T1000 (cell line): ENCODE measurements at places on chromosomes 2 and 18.

DNA sequence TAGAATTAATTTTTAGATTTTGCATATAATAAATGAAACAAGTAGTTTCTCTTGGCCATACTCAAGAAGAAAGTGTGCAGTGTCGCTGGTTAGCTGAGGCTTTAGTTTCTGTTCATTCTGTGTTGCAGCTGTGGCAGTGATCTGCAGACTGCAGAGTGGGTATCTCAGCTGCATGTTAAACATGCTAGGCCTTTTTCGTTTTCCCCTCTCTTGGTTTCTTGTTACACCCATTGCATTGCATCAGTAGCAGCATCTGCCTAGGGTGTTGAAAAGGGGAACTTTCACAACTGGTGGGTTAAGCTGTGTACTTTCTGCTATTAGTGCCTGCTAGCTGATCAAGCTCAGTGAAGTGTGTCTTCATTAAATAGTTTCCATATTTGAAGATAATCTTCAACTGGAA, 51.3 kb downstream of the ACSL3 start:
- DNase-seq, result no peak

GRCh38 chr2:2940702-2941101, 436.9 kb downstream of the EIPR1 start:
- DNase-seq, result no peak

DNA sequence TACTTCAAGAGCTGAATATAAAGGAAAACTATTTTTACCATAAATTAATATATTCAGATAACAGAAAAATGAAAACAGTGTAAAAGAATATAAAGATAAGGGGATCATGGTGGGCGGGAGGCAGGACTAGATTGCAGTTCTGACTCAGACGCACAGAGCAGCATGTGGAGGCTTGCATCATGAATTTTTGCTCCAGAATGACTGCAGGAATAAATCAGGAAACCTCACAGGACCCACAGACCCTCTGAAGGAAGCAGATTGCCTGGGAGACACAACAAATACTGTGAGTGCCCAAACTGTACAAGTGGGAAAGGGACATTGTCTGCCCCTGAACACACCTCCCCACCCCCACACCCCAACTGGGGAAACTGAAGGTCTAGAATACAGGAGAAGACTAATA, 19.2 kb upstream of the SIGLEC15 start:
- DNase-seq, result no peak

GRCh38 chr2:231780123-231780908, 766 bp downstream of the PDE6D start:
- DNase-seq, result no peak

DNA sequence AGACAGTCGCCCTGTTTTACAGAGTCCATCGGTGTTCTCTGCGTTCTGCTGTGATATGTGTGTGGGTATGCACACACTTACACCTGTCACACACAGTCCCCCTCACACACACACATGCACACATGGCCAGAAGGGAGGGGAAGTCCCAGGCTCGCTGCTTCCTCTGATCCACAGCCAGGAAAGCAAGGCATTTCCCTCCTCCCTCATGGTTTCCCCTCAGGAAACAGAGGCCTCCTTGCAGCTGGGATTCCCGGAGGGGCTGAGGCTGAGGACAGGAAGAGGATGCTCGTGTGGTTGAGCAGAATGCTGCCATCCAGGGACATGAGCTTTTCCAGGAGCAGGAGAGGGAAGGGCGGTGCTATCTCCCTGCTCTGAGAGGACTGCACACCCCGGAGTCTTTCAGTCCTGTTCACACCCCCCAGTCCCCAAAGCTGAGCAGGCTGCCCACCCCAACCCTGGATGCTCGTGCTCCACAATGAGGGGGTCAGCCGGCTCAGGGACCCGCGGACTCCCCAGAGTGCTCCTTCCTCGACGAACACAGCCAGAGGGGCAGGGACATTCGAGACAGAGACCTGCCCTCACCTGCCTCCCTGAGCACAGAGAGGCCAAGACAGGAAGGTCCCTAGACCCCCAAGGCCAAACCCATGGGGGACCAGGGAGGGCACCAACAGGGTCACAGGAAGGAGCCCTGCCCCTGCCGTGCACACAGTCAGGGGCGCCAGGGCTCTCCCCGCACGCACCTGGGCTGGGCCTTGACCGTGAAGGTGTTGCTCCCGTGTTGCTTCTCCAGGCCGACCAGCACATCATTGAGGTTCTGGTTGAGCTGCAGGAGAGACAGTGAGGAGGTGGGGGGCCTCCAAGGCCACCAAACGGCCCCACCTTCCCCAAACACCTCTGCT, 45.3 kb downstream of the BIN1 start:
- no peak for DNase-seq

DNA sequence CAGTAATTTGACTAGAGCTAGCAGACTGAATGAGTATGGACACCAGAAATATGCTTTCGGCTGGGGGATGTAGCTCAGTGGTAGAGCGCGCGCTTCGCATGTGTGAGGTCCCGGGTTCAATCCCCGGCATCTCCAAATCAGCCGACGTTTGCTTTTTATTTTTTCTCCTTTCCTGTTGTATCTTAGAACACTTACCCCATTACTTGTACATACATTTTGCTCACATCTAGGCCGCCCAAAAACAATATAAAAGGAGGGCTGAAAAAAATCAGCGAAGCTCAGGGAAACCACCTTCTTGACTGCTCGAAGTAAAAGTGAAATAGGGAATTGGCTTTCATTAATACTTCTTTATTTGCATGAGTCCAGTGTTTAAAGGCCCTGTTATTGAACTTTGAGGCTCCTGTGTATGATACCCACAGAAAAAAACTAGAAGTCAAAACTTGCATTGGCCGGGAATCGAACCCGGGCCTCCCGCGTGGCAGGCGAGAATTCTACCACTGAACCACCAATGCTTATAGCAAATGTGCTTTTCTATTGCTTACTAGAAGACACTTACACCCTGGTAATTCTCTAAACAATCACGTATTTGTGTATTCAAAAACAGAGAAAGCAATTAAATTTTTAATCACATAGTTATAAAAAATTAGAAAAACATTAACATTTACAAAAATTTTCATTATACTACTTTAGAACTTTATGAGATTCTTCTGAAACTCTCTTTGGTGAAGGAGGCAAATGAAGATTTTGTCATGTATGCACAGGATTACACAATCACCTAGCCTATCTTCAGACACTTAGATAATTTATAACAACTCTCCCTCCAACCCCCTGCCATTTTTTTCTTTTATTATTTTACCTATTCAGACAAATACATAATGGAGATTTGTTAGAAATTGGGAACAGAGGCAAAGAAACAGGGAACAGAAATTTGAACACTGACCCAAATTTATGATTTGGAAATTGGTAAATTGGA, 35.2 kb upstream of the GPD2 start:
- DNase-seq, result peak; percentile 89

GRCh38 chr18:66160007-66160406, 409.2 kb downstream of the CDH7 start:
- no peak for DNase-seq

GRCh38 chr18:48408727-48409590, at the start of gene ZBTB7C:
TSS of gene ZBTB7C (minus strand) at chr18:48409383.
- no peak for DNase-seq

GRCh38 chr2:98149333-98149697, 62.3 kb downstream of the VWA3B start:
- peak; percentile 29 for DNase-seq

DNA sequence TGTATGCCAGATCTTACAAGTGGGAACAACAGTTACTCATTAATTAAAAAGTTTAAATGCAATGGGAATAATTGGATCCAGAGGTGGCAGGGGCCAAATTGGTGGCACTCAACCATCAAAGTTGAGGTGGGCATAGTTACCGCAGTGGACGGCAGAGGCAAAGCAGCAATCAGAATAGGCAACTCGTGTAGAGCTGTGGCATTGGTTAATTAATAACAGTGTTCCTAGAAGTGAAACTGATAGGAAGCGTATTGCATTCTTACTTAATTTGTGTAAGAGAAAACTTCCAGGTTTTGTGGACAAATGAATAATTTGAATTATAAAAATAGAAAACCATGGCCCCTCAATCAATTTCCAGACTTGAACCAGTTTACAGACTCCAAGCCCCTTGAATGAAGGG, 1068.2 kb upstream of the ACVR2A start:
- DNase-seq, result no peak

DNA sequence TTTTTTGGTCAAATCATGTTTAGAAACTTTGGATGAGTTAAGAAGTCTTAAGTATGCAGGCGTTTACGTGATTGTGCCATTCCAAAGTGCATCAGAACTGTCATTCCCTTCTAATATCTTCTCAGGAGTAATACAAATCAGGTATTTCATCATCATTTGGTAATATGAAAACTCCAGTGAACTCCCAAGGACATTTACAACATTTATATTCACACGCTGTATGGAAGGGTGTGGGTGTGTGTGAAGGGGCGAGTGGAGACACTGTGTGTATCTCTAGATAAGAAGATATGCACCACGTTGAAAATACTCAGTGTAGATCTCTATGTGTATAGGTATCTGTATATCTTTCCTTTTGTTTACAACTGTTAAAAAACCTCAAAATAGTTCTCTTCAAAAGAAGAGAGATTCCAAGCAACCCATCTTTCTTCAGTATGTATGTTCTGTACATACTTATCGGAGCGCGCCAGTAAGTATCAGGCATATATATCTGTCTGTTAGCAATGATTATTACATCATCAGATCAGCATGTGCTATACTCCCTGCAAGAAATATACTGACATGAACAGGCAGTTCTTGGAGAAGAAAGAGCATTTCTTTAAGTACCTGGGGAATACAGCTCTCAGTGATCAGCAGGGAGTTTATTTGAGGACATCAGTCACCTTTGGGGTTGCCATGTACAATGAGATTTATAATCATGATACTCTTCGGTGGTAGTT, 29.3 kb downstream of the COX7A2L start:
- no peak for DNase-seq

DNA sequence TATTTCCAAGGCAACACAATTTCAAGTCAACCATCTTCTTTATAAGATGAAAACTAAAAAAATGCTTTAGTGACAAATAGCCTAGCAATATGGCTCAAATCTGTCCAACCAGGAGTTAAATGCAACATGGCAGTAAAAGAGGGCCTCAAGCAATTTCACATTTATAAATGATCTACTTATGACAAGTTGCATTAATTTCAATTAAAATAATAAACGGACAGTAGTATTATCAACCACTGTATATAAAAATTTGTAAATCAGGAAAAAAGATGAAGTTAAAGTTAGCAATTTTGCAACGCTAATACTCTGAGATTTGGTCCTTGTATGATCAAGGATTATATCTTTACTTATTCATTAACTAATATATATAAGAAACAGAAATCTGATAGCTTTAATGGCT, 19.3 kb downstream of the CCDC88A start:
- DNase-seq, result no peak

- no peak for DNase-seq
These were observed 100.1 kb downstream of the HRH4 start for GRCh38 chr18:24560511-24560981.

- DNase-seq, result no peak
These were observed 23.6 kb upstream of the SERPINE2 start for GRCh38 chr2:224062481-224063297.

DNA sequence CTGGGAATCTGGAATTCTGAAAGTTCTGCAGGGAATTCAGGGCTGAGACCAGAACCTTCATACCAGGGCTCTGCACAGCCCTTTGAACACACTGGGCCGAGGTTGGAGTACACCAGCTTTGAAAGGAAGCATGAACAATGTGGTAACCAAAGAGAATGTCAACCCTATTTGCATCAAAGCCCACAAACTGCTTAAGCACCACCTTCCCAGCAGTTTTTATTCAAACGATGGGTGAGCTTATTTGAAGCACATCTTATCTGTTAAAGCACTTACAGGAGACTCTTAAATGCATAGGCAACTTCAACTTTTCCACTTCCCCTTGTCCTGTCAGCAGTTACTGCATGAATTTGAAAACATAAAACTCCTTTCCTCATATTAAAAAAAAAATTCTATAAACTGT, 96.6 kb downstream of the TXNL1 start:
- no peak for DNase-seq

DNA sequence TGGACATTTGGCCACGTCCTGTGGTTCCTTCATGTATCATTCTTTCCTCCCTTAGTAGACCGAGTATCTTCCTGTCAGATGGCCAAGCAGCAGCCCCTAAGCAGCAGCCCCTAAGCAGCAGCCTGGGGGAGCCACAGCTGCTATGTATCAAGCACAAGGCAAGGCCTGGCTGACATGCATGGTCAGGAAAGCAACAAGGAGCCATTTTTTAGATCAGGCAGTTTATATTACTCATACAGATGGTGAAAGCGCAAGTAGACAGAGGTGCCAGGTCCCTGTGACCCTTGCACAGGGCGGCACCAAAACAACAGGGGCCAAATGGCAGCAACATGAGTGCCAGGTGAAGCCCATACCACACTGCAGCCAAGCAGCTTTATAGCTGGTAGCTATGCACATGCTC, 22.1 kb downstream of the CHCHD5 start:
- DNase-seq, result no peak

- DNase-seq, result peak; percentile 52
These were observed at the start of gene ZNF514 for GRCh38 chr2:95159690-95160449. TSS of gene ZNF514 (minus strand) at chr2:95159848. CDS start at chr2:95153253, 6,595 bp downstream.

DNA sequence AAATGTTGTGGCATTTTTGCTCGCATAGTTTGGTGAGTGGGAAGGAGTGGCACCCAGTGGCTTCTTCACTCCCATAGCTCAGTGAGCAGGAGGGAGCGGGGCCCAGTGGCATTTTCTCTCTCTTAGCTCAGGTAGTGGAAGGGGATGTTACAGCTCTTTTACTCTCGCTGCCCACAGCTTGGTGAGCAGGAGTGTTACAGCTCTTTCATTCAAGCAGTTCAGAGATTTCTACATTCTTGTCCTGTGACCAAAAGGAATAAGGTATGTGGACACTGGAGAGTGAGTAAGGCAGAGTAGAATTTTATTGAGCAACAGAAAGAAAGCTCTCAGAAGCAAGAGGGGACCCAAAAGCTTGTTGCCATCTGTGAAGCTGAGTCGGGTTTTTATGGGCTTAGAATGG, 192.4 kb downstream of the SPAG16 start:
- DNase-seq, result no peak

DNA sequence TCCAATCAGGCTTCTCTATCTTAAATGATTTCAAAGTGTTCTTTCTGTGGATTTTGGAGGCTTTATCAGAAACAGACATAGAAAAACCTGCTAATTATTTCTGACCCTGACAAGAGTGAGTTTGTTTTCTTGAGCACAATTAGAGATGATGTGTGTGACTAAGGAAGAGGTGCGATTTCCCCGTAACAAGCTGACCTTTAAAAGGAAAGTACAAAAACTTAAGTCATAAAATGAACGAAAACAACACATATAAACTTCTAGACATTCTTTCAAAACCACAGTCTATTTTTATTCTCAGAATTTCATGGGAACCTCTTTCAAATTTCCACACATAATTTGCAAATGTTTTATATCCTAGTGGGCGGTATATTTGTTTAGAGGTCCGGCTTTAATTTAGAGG, 604.8 kb downstream of the CPS1 start:
- no peak for DNase-seq
